ENCODE measurements at places on chromosomes 7 and 10.

GRCh38 chr10:33279811-33280602, 54.5 kb downstream of the NRP1 start:
- DNase-seq: no peak

- DNase-seq: no peak
Observed at GRCh38 chr7:87875151-87876039, 765 bp downstream of the SLC25A40 start.

DNA sequence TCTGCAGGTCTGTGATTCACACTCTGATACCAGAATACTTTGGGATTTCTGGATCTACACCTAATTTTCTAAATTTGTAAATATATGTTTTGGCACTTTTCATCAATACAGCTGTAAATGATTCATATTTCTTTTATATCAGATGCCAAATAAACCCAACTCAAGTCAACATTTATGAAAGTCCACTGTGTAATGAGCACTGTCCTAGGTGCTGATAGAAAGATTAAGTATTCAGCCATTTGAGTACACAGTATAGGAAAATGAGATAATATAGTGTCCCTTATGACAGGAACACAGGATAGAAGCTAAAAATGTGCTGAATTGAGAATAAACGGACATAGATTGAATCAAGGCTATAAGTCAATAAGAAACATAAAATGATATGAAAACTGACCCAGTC, 6.4 kb downstream of the ANXA7 start:
- no peak for DNase-seq

GRCh38 chr7:125279961-125280360, 350.3 kb upstream of the POT1 start:
- peak; percentile 23 for DNase-seq

GRCh38 chr10:96500519-96500918, 13.2 kb downstream of the TLL2 start:
- DNase-seq: no peak

GRCh38 chr10:69248117-69248730, 28.1 kb downstream of the HKDC1 start:
- no peak for DNase-seq

GRCh38 chr7:7654964-7655715, 14.6 kb downstream of the UMAD1 start:
- no peak for DNase-seq

DNA sequence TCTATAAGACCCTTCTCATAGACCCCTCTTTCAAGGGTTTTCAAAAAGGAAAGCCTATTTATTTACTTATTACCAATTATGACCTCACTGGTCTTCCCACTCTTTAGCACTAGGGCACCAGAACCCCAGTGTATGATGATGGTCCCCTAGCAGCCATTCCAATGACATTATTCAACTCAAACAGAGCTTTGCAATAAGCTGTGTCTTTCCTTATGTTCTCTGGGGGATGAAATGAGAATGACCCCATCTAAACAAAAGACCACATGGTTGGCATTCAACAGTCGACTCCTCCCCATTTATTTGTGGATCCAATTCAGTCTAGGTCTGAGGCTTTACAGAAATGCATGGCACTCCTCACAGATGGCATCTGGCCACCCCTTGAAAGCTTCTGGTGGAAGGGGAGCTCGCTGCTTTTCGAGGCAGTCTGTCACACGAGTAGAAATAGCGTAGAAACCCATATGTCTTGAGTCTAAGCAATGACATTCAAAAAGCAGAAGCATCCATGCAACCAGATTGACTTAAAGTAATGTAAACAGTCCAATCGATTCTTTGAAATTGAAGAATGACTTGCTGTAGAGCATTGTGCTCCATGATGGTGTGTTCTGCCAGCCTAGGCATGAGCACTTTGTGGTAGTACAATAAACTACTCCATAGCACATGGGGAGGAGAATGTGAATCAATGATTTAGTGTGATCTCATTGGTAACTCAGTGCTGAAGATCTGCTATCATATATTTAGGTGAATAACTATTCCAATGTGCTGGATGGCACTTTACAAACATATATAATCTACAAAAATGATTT, 29.8 kb downstream of the NRP1 start:
- no peak for DNase-seq

GRCh38 chr10:88254091-88254490, 329.0 kb downstream of the RNLS start:
- DNase-seq: peak; percentile 79

DNA sequence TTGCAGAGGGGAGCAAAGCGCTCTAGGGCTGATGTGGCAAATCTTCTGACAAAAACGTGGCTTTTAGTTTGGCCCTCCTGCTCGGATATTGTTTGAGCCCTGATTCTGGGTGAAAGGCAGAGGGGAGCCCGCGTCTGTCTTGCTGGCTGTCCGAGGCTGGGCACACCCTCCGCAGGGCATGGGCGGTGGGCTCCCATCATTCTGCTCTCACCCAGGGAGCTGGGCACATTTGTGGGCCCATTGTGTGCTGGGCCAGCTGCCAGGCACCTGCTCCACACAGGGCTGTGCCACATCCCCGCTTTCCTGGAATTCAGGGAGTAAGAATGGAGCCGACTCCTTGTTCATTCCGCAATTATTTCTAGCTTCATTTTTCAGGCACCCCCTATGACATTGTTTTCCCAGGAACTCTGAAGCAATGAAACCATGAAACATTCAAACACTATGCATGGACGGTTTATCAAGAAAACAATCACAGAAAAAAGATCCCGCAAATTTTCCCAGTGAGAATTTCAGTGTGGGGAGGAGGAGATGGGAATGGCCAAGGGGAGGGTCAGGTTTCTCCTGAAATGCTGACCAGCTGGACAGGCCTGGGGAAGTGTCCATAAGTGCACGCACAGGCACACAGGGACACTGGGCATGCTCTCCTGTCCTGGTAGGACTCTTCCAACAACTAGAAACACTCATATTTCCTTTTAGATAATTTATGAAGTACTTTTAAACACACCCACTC, 341.1 kb downstream of the CXCL12 start:
- no peak for DNase-seq

DNA sequence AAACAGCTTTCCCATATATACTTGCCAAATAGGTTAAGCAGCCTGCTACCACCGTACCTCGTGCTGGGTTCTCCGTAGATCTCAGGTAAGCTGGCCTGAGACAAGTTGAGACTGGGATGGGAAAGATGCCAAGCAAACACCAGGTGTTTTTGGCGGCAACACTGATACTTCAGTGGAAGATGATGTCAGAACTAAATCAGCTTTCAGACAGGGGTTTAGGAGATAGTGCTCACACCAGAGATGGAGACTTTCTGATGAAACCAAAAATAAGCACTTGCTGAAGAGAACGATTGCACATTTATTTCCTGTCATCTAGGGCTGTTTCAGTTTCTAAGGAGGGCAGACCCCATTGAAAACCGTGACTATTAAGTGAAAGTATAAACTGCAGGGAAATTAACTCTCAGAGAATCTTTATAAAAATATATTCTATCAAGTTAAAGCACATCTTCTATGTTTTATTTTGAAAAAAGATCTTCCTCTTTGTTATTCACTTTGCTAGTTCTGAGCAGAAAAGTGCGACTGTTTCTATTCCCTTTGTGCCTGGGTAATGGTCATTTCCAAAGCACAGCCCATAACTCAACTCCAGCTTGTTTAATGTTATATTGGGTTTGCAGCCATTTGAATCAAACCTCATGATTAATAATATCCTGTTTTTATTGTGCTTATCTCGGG, 149.9 kb downstream of the CPED1 start:
- no peak for DNase-seq

Data from astrocyte of the hippocampus (primary cell).